Stimulated activated CD8-positive, alpha-beta memory T cell treated with anti-CD3 and anti-CD28 coated beads, Interleukin-15, amount 100 ng/mL, for 24 hours (primary cell): ENCODE measurements at places on chromosomes 2 and 18.

DNA sequence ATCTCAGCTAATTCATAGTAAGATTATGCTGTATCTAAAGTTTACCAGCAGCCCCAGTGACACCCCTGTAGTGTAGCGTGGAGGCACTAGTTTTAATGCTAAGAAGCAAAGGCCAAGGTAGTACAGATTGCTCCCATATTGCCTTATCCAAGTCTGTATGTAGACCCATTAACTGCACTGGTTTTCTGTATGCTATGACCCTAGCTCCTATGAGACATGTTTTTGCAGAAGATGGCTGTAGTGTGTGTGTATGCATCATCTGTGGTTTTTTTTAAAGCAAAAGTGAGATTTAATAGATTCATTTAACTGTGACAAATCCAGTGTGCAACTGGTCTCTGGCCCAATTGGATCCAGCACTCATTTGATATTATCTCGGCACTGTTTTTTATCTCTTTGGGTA, 86.5 kb downstream of the HAUS1 start:
- no peak for DNase-seq

GRCh38 chr18:13328213-13328612, 109.7 kb downstream of the LDLRAD4 start:
- no peak for DNase-seq

DNA sequence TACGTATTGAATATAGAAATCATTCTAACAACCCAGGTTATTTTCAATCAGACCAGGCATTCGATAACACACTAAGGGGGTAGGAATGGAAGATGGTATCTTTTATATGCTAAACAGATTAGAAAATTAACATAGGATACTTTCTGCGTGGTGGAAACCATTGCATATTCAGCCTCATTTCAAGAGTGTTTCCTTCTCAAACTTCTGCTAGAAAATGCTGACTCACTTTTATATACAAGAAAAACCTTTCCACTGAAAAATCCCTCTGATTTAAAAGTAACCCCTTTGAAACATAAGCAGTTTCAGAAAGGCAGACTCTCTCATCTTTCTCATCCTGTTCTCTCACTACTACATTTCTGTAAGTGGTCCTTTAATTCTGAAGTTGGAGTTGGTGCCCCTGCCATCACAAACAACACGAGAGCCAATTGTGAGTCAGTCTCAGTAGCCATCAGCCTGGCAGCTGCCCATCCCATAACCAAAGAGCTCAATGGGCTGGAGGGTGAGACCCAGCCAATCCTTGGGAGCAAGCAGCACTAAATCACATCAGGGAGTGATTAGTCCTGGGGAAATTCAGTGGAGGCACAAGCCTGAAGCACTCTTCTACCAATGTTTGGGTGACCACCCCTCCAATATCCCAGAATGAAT, 343.1 kb downstream of the CELF4 start:
- no peak for DNase-seq

DNA sequence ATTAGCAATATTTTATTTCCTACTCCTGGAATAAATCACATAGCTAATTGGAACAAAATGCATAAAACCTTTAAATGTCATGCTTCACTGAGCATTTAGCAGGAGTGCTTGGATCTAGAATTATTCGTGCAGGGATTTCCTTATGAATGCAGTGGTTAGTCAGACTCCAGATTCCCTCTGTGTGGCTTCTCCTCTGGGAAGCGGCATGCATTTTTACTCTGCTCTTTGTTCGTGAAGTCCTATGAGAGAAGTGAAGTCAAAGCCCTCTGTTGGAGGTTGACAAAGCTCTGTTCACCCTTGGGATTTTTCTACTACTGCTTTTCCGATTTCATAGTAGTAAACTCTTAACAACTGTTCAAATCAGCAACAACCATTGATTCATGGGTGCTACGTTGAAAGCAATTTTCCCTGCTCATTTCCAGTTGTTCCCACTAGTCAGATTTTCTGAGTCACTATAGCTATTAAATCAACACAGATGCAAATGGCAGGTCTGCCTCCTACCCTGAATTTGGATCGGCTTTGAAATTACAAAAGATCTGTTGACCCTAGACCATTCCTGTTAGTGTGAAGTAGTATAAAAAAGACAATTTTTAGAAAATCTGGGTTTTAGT, 461.7 kb downstream of the STK39 start:
- no peak for DNase-seq

- no peak for DNase-seq
Measured at GRCh38 chr2:218341381-218341780, 15.3 kb upstream of the CATIP start.
